ENCODE measurements at places on chromosomes 1 and 21. TPM values are rescaled to one million over a fixed set of nuclear protein-coding genes. Genes with fewer than 3 reads are reported as not detected.

- no peak for DNase-seq
Measured at GRCh38 chr1:63004868-63005267, 220.9 kb downstream of the ATG4C start.

DNA sequence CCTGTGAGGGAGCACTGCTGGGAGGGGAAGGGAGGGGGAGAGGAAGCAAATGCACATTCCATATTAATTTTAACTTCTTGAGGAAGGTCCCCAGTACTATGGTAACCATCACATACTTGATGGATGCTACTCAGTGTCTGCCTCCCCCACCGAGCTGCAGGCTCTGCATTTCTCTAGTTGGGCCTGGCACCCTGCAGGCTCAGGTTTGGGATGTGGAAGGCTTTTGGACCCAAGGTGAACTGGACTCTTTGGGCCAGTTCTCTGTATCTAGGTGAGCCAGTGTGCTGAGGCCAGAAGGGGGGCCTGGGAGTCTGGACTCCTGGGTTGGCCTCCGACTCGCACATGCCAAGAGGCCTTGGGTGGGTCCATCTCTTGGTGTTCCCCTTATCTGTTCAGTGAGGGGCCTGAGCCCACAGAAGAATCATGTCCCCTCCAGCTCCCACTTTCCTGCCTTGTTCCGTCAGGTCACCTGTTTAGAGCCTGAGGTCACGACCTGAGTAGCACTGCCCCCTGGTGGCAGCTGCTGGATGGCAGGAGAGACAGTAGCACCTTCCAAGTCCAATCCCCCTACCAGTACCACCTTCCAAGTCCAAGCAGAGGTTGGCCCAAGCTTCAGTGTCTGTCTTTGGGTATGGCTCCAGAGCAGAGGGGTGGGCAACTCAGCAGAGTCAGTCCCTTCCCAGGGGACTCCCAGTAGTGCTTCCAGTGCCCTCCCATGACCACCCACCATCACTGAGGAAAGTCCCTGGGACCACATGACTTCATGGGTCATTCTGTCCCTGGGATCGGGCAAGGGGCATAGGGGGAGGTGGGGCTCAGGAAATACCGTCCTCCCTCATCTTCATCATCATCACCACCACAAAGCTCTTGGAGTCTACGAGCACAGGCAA, 241.8 kb downstream of the TRABD2B start:
- DNase-seq: no peak

DNA sequence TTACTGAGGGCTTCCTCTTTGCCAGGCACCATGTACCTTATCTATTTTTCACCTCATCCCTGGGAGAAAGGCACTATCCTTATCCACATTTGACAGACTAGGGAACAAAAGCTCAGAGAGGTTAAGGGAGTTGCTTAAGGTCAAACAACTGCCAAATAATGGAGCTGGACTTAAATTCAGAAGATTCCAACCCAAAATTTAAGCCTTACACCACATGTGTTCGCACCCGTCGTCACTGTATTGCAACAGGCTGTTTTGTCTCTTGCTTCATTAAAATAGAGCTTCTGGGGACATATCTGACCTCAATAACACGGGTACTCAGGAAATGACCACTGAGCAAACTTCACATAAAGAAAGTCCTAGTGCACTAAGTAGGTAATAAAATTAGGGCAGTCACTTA, 62.0 kb downstream of the TRABD2B start:
- DNase-seq: no peak

Gene S100A5
- total RNA-seq: not detected

Gene SLAMF8
- 4.2 TPM for total RNA-seq

Gene B4GALT2
- 33.0 TPM for total RNA-seq

Gene SLC9C2
- total RNA-seq: not detected

All from right atrium auricular region (tissue), 2 donors.